Calu3 (cell line): ENCODE measurements at places on chromosomes 3 and 15. TPM values are rescaled to one million over a fixed set of nuclear protein-coding genes. Genes with fewer than 3 reads are reported as not detected.

The FETUB gene
- not detected in 2 replicates for total RNA-seq

- no peaks in the 10 kb centered on the region for H3K36me3 ChIP-seq
- no peak overlapping the region for H3K4me3 ChIP-seq
- H3K27ac ChIP-seq = no peak overlapping the region
- no peak for DNase-seq
- H3K27me3 ChIP-seq = no peaks in the 10 kb centered on the region
These were observed 15.5 kb upstream of the ACAP2 start for GRCh38 chr3:195458316-195458717.

GRCh38 chr3:188792793-188793192, 379.0 kb upstream of the TPRG1 start:
- no peaks in the 10 kb centered on the region for H3K27me3 ChIP-seq
- DNase-seq = no peak
- H3K4me1 ChIP-seq = no peaks in the 10 kb centered on the region
- no peak overlapping the region for H3K27ac ChIP-seq
- H3K4me3 ChIP-seq = no peak overlapping the region
- peaks cover 4% of the 10 kb centered on the region for H3K36me3 ChIP-seq

The NRROS gene
- total RNA-seq = 0.39 and 0.99 TPM in 2 replicates

DNA sequence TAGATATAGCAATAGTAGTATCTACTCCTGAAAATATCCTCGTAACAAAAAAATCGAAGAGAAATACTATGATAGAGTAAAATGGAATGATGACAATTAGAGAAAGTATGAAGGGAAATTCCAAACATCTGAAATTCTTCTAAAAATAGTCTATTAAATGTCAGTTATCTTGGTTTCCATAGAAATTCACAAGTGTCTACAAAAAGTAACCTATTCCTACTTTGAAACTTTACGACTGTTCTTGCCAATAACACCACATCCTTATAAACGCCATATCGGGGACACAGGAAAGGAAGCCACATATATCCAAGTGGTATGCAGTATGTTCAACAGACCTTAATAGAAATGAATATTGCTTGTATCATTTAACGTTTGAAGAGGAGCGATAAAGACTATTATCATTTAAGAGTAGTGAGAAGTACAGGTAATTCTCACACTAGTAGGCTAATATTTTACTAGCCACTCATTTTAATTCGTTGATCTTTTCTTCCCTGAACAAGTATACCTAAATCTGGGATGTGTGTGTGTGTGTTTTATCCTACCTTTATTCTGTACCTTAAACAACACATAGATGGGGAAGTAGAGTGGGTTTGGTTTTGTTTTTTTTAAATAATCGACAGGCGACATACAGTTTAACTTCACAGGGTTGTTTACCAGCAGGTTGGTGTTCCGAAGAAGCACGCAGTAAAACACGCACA, 1.2 kb downstream of the GPR176 start:
- peaks cover 17% of the 10 kb centered on the region for H3K4me1 ChIP-seq
- no peak for DNase-seq
- peak overlapping the region; percentile 20 for H3K27ac ChIP-seq
- H3K27me3 ChIP-seq = no peaks in the 10 kb centered on the region
- peaks cover 9% of the 10 kb centered on the region for H3K36me3 ChIP-seq
- peak overlapping the region; percentile 77 for H3K4me3 ChIP-seq

- no peak for DNase-seq
- H3K36me3 ChIP-seq = no peaks in the 10 kb centered on the region
- no peak overlapping the region for H3K27ac ChIP-seq
- peaks cover 95% of the 10 kb centered on the region for H3K27me3 ChIP-seq
- H3K4me1 ChIP-seq = no peaks in the 10 kb centered on the region
These were observed 7.9 kb downstream of the DGKG start for GRCh38 chr3:186354100-186354499.

- H3K36me3 ChIP-seq = peaks cover 8% of the 10 kb centered on the region
- no peaks in the 10 kb centered on the region for H3K27me3 ChIP-seq
- H3K27ac ChIP-seq = no peak overlapping the region
These were observed 57.2 kb downstream of the ATP1B3 start for GRCh38 chr3:141933421-141934300.

GRCh38 chr15:43285609-43286037, 18.9 kb upstream of the TGM5 start:
- H3K4me1 ChIP-seq = no peaks in the 10 kb centered on the region
- peaks cover 45% of the 10 kb centered on the region for H3K27me3 ChIP-seq
- H3K4me3 ChIP-seq = no peak overlapping the region
- H3K27ac ChIP-seq = no peak overlapping the region
- no peaks in the 10 kb centered on the region for H3K36me3 ChIP-seq
- DNase-seq = peak; percentile 42

GRCh38 chr3:29329986-29330890, 49.4 kb downstream of the RBMS3 start:
- peaks cover 2% of the 10 kb centered on the region for H3K4me1 ChIP-seq
- no peak overlapping the region for H3K27ac ChIP-seq
- DNase-seq = no peak
- no peaks in the 10 kb centered on the region for H3K27me3 ChIP-seq
- H3K4me3 ChIP-seq = no peak overlapping the region

GRCh38 chr15:35399901-35400300, 146.1 kb downstream of the DPH6 start:
- no peak for DNase-seq
- H3K27ac ChIP-seq = no peak overlapping the region
- no peak overlapping the region for H3K4me3 ChIP-seq
- no peaks in the 10 kb centered on the region for H3K4me1 ChIP-seq
- no peaks in the 10 kb centered on the region for H3K27me3 ChIP-seq
- no peaks in the 10 kb centered on the region for H3K36me3 ChIP-seq

GRCh38 chr3:62098646-62099365, 274.5 kb downstream of the FEZF2 start:
- DNase-seq = no peak
- no peaks in the 10 kb centered on the region for H3K27me3 ChIP-seq
- no peak overlapping the region for H3K27ac ChIP-seq
- H3K36me3 ChIP-seq = no peaks in the 10 kb centered on the region
- no peak overlapping the region for H3K4me3 ChIP-seq
- no peaks in the 10 kb centered on the region for H3K4me1 ChIP-seq

DNA sequence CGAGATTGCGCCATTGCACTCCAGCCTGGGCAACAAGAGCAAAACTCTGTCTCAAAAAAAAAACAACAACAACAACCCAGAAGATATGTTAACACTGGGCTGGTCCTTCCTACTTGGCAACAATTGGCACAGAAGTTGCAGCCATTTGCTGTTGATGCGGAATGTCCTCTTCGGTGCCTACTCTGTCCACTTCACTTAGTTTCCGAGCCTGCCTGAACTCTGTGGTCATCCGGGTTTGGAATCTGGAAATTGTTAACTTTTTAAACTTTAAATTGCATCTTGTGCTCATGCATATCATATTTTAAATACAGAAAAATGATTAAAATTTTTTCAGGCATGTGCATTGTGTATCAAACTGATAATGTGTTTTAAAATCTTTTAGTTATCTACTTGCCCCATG, 81.5 kb downstream of the FNDC3B start:
- DNase-seq = no peak
- H3K36me3 ChIP-seq = peaks cover 94% of the 10 kb centered on the region
- no peak overlapping the region for H3K4me3 ChIP-seq
- H3K27ac ChIP-seq = no peak overlapping the region
- H3K27me3 ChIP-seq = no peaks in the 10 kb centered on the region

The CYP8B1 gene
- not detected in 2 replicates for total RNA-seq

The GRK7 gene
- not detected in 2 replicates for total RNA-seq

The ABHD17C gene
- total RNA-seq = 69.4 and 69.7 TPM in 2 replicates

The CD80 gene
- not detected in 2 replicates for total RNA-seq

The SGO1 gene
- total RNA-seq = 29.4 and 30.2 TPM in 2 replicates

DNA sequence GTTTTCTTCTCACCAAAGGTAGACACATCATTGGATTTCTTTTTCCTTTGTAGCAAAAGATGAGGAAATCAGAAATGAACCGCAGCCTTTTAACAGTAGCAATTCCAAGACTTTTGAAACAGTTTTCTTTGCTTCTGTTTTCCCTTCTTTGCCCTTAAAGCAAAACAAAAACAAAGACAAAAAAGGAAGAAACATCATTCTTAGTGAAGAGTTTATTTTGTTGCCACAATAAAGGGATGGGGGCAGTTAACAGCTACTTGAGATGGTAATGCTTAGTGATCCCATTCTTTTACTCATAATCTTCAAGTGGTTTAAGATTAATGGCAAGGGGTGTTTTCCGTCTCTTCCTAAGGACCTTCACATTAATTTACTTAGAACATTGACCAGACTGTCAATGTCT, 218.8 kb downstream of the MEIS2 start:
- no peak overlapping the region for H3K27ac ChIP-seq
- no peak overlapping the region for H3K4me3 ChIP-seq
- no peak for DNase-seq
- H3K36me3 ChIP-seq = no peaks in the 10 kb centered on the region
- H3K4me1 ChIP-seq = peaks cover 7% of the 10 kb centered on the region

The FSTL1 gene
- total RNA-seq = 10.0 and 18.5 TPM in 2 replicates

The REC114 gene
- not detected in 2 replicates for total RNA-seq

- DNase-seq = no peak
- H3K27ac ChIP-seq = no peak overlapping the region
- H3K4me3 ChIP-seq = no peak overlapping the region
- H3K27me3 ChIP-seq = no peaks in the 10 kb centered on the region
- H3K36me3 ChIP-seq = no peaks in the 10 kb centered on the region
These were observed 35.2 kb downstream of the SSR3 start for GRCh38 chr3:156519758-156520162.

DNA sequence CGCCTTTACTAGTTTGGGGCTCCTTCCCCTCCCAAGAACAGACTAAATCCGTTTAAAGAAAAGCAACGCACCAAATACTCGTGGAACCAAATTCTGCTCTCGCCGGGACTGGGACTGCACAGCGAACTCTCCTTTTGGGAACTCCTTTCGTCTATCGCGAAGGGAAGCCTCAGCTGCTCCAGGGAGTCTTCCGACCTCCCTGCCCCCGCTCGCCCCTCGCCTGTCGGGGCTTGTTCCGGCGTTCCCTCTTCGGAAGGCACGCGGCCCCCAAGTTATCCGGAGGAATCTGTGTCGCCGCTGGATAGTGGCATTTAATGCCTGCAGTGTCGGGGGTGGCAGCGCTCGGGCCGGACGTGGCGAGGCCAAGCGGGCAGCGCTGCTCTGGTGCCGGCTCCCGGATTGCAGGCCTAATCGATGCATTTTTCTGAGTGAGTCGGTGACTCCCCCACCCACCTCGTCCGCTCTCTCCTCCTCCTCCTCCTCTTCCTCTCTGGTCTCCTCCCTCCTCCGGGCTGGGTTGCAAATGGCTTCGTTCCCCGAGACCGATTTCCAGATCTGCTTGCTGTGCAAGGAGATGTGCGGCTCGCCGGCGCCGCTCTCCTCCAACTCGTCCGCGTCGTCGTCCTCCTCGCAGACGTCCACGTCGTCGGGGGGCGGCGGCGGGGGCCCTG, at the start of gene TRIM71:
TSS of gene TRIM71 (plus strand) at position 440 of the 671 bp plus-strand sequence. CDS start at position 524, 84 bp downstream.
- H3K4me3 ChIP-seq = peak within 1 kb of the TSS; percentile 77
- H3K27me3 ChIP-seq = peaks cover 87% of the 10 kb centered on the region
- H3K36me3 ChIP-seq = no peaks in the 10 kb centered on the region
- no peak for DNase-seq
